Esophagus muscularis mucosa (tissue), 4 donors: ENCODE measurements at places on chromosomes 2 and 18. TPM values are rescaled to one million over a fixed set of nuclear protein-coding genes. Genes with fewer than 3 reads are reported as not detected.

ABCG5 gene
- total RNA-seq: not detected

TBR1 gene
- not detected for total RNA-seq

TTN gene
- total RNA-seq: 8.3 TPM

OTOS gene
- not detected for total RNA-seq

GREB1L gene
- total RNA-seq: 14.5 TPM

PAX3 gene
- total RNA-seq: not detected

GALNT14 gene
- total RNA-seq: 0.33 TPM

MATN3 gene
- 0.66 TPM for total RNA-seq

C2orf66 gene
- total RNA-seq: not detected

DNA sequence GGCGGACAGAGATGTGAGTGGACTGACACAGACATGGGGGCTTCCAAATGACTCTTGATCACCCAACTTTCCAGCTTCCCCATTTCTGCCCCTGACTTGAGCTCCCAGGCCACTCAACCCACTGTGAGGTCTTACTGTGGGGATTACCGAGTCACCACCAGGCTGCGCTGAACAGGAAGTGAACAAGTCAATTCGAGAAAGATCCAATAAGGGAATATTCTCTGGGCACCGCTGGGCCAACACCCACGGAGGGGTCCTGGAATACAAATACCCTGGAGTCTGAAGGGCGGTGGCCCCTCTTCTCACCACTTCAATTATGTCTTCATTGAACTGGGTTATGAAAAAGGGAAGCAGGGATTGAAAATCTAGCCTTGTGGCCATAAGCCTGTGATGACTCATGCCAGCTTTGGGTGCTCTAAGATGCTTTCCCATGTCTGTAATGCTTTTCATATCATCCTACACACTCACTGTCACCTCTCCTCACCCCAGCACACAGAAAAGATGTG is 37.7 kb downstream of the BCL11A start:
- DNase-seq: no peak

GRCh38 chr2:223945755-223946154 is 620 bp upstream of the WDFY1 start:
- DNase-seq: no peak

DNA sequence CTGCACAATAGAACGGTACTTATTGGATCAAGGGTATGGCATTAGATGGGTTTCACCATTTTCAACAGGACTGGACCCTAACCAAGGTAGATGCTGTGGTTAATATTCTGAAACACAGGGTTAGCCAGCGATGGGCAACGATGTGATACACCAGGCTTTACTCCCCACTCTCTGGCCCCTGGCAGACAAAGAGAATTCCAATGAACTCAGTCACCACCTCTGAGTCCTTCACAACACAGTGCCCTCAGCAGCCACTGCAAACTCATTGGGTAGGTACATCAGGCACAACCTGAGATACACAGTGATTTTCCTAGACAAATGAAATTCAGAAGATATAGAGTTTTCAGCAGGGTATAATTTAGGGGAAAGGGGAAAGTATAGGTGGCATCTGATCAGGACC is 634.5 kb downstream of the ZEB2 start:
- no peak for DNase-seq

- no peak for DNase-seq
Observed at GRCh38 chr2:233991196-233991595, 59.3 kb upstream of the SPP2 start.

DNA sequence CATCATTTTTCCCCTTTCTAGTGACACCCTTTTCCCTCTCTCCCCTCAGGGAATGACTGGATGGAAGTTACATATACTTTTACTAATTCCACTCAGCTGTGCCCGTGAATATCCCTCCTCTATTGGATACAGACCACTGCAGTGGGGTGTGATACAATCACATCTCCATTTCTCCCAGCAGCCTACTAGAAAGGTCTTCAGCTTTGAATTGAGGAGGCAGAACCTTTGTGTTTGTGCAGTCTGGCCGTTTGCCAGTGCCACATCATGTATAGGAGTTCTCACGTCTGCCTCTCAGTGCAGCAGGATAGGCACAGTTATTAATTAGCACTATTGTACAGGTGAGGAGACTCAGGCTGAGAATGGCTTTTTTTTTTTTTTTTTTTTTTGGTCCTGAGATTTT is 16.4 kb downstream of the TNFRSF11A start:
- DNase-seq: no peak

DNA sequence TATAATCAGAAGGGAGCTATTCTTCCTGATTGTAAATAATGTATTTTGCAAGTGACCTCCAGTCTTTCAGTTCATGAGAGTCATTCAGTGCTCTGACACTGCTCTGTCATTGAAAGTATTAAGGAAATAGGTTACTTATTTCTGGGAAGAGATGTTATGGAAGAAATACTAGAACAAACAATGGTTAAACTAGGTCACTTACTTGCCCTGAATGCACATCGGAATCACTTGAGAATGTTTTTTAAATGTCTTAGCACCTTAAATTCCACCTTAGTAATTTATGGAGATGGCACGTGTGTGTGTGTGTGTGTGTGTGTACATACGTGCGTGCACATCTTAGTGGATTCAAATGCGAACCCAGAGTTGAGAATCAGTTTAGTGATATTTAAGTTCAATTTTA is 126.6 kb upstream of the KCNH7 start:
- no peak for DNase-seq

DNA sequence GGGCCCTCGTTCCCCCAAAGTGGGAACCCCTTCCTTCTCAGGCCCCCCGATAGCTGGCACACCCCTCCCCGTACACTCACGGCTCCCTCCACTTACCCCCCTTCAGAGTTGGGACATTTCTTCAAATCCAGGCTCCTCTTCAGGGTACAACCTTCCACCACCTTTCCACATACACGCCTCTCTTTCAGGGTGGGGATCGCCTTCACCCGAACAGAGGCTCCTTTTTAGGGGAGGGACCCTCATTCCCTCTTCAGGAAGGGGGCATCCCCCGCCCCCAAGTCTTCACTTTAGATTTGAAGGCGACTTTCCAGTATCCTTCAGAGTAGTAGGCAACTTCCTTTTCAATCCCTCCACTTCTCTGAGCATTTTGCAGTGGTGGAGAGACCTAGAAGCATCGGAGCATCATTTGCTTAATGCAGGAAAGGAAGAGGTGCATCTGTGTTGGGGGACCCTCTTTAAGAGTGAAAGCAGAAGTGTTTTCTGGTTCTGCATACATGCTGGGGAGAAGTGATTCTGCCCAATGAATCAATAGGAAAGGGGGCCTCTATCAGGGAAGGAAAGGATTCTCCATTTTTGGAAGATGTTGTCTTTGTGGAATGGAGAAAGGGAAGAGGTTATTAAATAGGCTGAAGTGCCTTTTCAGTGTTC is 845 bp downstream of the EML4 start:
- no peak for DNase-seq

GRCh38 chr2:46520130-46520711 is 40.9 kb downstream of the TMEM247 start:
- DNase-seq: peak; percentile 86

GRCh38 chr18:3119401-3120341 is 100.1 kb downstream of the MYOM1 start:
- peak; percentile 19 for DNase-seq

DNA sequence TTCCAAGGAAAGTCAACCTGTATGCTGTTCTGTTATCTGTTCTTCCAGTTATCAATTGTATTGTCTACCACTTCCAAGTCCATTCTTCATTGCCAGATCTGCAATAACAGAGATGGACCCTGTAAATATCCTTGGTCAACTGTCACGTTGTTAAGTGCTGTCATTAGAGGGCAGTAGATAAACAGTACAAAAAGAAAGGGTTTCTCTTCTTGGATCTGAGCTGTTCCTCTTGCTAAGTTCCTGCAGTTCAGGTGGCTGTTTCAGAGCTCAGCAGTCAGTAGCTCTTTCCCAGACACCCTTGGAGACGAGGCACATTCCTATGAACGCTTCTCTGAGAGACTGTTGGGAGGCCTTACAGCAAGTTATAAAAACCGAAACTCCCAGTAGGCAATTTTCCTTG is 957.1 kb upstream of the CHAC2 start:
- DNase-seq: no peak

- DNase-seq: no peak
Observed at GRCh38 chr18:2223449-2223848, 347.9 kb downstream of the METTL4 start.

DNA sequence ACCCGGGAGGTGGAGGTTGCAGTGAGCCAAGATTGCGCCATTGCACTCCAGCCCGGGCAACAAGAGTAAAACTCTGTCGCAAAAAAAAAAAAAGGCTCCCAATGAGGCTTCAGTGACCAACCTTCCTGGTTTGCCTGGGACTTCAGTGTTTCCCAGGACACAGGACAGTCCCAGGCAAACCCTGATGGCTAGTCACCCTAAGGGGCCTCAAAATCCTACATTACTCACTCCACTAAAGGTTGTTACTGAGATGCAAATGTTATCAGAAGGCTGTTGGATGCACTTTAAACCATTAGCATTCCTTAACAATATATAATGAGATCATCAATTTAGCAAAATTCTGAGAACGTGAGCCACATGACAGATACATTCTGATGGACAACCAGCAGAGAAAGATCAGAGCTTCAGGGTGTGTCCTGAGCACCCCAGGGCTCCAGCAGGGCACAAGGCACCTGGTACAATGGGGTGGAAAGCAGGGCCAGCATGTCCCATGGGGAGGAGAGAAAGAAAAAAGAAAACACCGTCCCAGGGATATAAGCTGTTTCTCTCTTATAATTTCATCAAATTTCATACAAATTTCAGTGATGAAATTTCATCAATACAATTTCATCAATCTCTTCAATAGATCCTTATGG is 118.1 kb upstream of the ARL5A start:
- DNase-seq: no peak

- peak; percentile 55 for DNase-seq
Observed at GRCh38 chr18:63040788-63041410, 278.7 kb downstream of the BCL2 start.

DNA sequence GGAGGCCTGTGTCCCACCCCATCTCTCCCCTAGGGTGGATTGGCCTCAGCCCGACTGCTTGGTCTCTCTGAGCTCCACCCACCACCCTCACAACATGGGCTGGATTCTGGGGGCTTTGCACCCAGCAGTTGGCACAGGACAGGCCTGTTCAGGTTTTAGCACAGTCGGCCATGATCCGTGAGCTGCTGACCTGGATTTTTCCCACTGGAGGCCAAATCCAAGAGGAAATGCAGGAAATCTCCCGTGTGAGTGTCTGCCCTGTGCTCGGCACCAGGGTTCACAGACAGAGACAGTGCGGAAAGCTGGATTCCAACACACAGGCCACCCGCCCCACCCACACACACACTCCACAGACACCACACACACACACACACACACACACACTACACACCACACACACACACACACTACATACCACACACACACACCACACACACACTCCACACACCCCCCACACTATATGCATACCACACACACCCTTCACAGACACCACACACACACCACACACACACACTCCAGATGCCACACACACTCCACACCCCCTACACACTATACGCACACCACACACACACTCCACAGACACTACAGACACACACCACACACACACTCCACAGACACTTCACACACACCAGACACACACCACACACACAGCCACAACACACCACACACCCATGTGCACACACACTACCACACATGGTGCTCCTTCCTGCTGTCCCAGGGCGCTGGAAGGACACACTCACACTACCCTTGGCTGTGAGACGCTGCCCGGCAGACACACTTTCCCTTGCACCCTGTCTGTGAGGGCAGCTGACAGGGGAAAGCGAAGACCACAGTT is 14.1 kb downstream of the MBP start:
- no peak for DNase-seq

GRCh38 chr2:11030909-11031308 is 119.2 kb downstream of the KCNF1 start:
- DNase-seq: no peak

DNA sequence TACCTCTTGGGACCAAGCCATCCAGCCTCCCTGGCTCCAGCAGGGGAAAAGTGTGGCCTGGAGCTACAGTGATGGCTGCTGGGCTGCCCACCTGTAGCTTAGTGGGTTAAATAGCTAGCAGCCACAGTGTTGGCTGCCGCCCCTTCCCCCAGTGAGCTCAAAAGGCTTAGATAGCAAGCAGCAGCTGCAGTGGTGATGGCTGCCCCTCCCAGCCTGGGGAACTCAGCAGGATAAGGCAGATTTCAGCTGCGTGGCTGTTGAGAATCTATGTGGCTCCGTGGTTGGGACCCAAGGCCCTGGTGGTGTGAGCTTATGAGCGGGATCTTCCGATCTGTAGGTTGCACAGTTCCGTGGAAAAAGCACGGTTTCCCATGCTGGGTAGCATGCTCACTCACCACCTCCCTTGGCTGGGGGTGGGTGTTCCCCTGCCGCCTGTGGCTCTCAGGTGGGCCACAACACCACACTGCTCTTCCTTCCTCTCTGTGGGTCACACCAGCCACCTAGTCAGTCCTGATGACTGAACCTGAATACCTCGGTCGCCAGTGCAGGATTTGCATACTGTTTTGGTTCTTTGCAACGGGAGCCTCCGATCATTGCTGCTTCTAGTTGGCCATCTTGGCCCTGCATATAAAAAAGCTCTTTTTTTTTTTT is 946.5 kb upstream of the FAM98A start:
- no peak for DNase-seq

DNA sequence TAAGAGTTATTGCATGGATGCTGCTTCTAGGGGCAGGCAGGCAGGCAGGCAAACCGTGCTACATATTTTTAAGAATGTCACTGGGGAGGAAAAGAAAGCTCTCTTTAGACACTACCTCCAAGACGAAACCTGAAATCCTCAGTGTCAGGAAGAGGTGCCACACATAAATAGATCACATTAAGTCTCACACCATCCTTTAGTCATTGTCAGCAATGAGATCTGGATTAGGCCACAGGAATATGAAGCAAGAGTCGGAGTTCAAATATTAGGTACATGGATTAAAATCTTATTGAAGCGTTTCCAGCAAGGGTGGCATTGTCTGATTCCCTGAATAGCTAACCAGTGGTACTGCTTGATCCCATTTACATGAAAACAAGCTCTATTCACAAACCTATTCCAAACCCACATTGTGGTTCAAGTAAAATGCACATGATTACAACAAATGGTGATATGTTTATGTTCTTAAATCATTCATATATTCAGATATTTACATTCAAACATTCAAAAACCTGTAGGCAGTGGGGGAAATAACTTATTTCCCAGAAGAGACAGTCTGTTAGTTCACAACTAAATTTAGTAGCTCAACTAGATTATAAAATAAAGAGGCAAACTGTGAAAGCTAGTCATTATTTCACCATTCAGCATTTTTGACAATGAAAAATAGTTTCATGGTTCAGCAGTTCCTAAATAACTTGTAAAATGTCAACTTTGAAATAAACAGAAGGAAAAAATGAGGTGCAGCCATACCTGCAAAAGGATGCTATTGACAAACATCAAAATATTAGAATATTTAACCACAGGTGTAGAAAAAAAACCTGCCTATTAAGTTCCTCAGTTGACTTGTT is 195.4 kb upstream of the SIX3 start:
- DNase-seq: no peak

GRCh38 chr2:11309706-11310105 is 34.7 kb downstream of the ROCK2 start:
- DNase-seq: no peak

- no peak for DNase-seq
Observed at GRCh38 chr2:176146101-176146500, 5.2 kb upstream of the HOXD4 start.
